ENCODE measurements at places on chromosomes 4 and X.
A peak's percentile ranks its signal among the peaks of the same experiment; 100 is the strongest.

DNA sequence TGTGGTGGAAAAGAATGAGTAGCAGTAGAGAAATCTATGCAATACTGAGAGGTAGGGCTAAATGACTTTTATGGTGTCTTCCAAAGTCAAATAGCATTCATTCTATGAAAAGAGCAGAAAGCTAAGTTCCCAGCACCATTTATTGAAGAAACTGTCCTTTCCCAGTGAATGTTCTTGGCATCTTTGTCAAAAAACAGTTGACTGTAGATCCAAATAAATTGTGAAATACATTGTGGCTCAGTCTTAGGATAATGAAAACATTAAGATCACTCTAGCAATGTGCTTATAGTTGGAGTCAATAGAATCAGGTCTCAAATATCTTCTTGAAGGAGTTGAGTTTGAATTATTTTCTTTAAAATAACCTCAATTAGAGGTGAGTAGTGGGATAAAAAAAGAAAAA lies 19.4 kb downstream of the AREG start:
- DNase-seq = no peak

DNA sequence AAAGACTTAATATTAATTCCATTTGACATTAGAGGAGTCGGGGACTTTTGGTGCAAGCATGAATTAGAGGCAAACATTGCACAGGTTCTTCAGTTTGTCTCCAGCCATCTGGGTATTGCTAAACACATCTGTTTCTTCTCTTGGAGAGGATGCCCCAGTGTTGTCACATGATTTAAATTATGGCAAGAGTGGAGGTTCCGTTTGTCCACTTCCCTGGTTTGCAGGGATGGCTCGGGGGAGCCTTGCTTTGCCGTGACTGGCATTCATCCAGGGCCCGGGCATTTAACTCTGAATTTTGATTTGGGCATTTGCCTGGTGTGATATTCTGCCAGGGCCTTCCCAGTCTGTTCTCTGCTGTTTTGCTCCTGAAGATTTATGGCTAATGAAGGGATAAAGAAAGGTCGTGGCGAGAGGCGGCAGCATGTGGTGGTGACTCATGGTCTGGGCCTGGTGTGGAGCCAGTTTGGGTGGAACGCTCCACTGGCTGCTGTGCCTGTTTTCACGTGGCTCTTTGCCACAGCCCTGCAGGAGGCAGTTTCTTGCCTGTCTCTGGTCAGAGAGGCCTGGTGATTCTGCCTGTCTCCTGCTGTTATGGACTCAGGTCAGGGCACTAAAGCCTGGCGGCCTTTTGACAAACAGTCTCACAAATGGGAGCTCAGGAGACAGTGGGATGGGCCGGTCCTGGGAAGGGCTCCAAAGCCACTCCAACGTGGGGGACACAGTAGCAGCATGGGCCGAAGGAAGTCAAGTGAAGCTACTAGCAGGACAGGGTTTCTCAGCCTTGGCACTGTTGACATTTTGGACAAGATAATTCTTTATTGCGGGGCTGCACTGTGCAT lies 99.4 kb upstream of the PGRMC2 start:
- DNase-seq = no peak

GRCh38 chr4:87853108-87853507 lies 20.3 kb downstream of the MEPE start:
- DNase-seq = no peak

GRCh38 chr4:46889410-46889809 lies 19.6 kb downstream of the COX7B2 start:
- no peak for DNase-seq

DNA sequence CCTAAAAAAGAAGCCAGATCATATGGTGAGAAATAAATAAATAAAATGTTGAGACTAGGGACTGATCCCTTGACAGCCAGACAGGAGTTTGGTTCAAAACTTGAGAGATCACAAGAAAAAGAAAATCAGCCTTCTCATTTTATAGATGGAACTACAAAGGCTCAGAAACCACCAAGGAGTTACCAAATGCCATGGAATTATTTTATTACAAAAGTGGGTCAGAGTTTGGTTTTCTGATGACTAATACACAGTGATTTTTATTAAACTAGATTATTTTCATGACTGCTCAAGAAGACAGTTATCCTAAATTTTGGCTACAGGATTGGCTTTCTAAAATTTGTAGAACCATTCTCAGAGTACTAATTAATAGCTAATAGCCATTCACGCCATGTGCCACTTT lies 6.2 kb downstream of the CXCL1 start:
- no peak for DNase-seq

GRCh38 chrX:13685126-13685763 lies 3.7 kb upstream of the RAB9A start:
- DNase-seq = no peak

DNA sequence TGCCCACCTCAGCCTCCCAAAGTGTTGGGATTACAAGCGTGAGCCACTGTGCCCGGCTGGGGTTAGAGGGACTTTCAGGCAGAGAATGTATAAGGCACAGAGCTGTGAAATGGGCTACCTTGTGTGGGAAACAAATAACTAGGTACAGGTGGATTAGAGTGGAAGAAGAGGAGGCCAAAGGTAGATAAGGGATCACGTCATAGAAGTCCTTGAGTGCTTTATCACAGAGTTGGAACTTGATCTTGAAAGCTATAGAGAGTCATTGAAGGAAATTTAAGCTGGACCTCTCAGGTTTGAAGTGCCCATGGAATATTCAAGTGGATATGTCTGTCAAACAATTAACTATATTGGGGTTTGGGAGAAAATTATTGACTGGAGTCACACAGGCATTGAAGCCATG lies 8.4 kb downstream of the N4BP2 start:
- no peak for DNase-seq

- DNase-seq = no peak
These were observed 1091.0 kb downstream of the C4orf33 start for GRCh38 chr4:130186931-130187330.

DNA sequence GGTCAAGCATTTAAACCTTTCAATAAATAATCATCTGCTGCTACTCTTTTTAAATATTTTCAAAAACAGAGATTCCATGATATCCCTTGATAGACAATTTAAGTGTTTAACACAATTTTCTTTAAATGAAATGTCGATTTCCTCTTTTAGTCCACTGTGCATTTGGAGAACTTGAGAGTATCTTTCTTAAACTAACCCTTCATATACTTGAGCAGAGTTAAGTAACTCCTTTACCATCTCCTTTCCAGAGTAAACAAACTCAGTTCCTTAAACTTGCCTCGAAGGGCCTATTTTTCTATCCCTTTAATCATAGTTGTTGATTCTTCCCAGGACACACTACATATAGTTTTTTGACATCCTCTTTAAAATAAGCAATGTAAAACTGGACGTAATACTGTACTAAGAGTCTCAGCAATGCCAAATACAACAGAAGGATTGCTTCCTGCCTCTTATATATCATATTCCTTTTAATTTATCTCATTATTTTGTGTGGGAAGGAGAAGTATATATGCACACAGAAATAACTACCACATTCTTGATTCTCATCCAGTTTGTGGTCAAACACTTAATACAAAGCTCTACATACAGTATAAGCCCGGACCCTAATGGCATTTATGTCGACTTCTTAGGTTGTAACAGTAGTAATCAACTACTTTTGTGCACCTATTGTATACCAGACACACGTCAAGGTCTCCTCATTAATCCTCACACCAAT lies 22.8 kb downstream of the RAB28 start:
- no peak for DNase-seq

- DNase-seq = peak; percentile 10
These were observed 283.4 kb downstream of the BCOR start for GRCh38 chrX:39814391-39814790.

GRCh38 chr4:115515366-115515765 lies 401.9 kb upstream of the NDST4 start:
- no peak for DNase-seq

DNA sequence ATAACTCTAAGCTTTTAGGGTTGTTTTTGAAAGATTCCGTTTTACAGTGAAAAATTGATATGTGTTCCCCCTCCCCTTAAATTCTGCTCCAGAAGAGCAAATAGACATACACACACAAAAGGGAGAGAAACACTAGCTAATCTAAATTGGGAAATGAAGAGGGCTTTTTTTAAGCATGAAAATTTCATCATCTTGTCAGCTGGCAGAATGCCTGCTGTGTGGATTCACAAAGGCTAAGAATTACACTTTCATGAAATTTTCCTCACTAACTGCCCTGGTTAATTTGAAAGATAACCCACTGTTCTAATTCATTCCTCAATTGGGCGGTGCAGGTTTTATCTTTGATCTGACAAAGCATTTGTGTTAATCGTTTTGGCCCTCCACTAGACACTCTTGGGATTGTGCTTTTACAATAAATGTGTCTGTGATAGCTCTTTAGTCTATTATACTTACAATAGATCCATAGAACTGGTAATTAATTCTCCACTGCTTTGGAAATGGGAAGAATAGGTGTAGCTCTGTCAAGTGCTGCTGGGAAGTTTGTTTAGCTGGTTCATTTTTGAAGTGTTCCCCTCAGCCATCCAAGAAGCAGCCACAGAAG lies 152.9 kb downstream of the POLA1 start:
- DNase-seq = no peak

GRCh38 chr4:127250577-127250976 lies 382.2 kb upstream of the INTU start:
- no peak for DNase-seq

DNA sequence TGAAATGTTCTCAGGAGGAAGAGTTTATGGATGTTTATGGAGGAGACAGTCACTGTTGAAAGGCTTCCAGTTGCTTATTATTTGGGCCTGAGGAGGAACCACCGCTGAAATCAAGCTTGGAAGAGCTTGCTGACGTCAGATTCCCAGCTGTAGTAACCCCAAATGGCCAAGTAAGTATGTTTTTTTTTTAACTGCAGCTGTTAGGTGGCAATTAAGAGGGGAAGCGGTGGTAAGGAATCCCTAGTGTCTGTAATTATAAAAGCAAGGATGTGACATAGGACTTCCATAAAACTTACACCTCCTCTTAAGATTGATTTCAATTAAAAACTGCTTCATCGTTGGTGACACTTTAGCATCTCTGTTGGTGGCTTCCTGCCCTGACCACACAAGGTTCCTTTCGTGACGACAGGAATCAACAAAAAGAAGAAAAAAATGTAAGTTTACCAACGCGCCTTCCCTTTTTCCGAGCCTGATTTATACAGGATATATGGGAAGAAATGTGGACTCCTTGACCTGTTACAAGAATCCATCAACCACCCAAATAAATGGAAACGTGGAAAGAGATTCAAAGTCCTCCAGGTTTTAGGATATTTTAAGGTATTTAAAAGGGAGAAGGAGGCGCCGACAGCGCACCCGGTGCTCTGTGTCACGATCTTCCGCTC lies 884 bp downstream of the RELL1 start:
- no peak for DNase-seq

DNA sequence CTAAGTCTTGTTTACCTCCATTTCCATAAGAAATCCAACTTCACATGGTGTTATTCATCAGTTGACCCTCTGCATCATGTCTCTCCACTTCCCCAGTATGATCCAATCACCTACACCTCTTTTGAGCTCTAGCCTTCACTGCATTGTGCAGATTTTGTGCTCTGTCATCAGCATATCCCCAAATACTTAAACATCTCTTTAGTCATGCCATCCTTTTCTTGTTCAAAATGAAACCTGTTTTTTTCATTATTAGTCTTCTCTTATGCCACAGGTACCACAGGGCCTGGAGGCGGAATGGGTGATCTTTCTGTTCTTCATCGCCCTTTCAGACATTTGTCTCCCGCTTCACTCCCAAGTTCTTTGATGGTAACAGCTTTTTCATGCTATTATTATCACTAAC lies 382.7 kb upstream of the GALNTL6 start:
- no peak for DNase-seq

- no peak for DNase-seq
These were observed 46.1 kb downstream of the KLF3 start for GRCh38 chr4:38710053-38710452.

DNA sequence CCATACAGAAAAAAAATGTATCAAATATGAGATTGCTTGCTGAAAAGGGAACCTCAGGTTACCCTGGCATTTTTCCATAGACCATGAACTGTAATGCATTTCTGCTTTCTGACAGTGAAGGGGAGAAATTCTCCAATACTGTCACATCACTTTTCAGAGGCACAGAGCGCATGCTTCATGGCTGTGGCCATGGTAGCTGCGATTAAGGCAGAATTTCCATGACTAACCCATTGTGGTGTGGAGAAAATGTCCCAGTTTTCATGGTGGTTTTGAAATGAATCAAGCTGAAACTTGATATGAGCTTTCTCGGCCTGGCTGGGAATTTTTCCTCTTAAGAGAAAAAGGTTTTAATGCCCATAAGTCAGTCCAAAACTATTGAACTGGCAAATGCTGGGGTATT lies 39.5 kb upstream of the MAP3K15 start:
- DNase-seq = no peak

DNA sequence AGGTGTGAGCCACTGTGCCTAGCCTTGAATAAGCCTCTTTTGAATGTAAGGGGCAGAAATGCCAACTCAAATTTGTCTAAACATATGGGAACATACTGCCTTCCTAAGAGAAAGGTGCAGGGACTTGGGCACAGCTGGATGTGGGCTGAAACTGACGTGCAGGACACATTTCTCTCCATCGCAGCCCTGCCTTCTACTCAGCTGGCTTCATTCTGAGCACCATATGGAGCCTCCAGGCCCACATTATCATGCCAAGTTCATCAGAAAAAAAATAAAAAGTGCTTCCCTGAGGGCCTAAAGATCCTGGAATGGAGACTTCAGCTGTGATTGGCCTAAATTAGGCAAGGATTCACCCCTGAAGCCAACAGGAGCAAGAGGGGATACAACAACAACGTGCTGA lies 386.2 kb downstream of the RAB28 start:
- no peak for DNase-seq

DNA sequence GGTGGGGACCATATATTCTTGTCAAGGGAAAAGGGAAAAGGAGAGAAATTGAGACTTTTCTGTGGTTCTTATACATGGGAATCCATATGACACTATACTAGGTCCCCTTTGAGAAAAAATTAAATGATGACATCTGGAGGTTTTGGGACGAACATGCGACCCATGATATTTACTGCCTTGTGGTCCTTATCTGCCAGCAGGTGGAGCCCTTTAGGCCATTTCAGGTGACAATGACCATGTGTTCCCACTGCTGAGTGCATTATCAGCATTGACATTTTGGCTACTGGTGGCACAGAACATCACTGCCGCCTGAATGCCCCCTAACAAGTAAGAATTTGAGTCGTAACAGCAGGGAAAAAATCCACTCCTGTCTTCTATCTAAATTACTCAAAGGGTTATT lies 843.4 kb downstream of the FSTL5 start:
- no peak for DNase-seq

DNA sequence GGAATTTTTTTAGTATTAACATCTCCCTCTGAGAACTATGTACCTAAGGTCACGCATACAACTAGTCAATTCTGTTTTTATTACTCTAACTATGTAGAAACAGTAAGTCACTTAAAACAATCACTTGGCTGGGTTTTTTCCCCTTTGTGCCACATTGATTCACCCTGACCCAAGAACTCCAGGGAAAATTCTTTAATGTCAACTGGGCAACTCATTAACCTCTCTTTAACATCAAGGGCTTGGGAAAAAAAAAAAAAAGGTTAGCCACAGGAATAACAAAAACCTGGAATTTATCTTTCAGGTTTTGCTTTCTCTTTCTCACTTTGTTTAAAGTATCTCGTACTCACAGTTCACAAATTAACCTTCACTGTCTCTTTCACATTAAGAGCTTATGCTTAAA lies 8.1 kb downstream of the RPL9 start:
- DNase-seq = no peak

- no peak for DNase-seq
These were observed 109.5 kb upstream of the VCX3A start for GRCh38 chrX:6644411-6644810.
